Right atrium auricular region (tissue), 2 donors: ENCODE measurements at places on chromosomes 3 and 15.

DNA sequence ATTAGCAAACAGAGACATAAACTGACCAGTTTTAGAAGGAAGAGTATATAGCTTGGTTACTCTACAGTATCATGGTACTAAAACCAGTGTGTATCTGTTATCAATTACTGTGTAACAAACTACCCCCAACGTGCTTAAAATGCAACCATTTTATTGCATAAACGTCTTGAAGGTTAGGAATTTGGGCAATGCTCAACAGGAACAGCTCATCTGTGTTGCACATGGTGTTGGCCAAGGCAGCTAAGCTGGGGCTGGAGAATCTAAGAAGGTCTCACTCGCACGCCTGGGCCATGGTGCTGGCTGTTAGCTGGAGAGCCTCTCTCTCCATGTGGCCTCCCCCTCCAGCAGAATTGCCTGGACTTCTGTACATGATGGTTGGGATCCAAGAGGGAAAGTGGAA, 81.2 kb upstream of the THBS1 start:
- no peak overlapping the region for H3K27ac ChIP-seq
- DNase-seq: no peak
- peaks cover 25% of the 10 kb centered on the region for H3K4me1 ChIP-seq
- no peak overlapping the region for H3K4me3 ChIP-seq
- H3K36me3 ChIP-seq: no peaks in the 10 kb centered on the region

DNA sequence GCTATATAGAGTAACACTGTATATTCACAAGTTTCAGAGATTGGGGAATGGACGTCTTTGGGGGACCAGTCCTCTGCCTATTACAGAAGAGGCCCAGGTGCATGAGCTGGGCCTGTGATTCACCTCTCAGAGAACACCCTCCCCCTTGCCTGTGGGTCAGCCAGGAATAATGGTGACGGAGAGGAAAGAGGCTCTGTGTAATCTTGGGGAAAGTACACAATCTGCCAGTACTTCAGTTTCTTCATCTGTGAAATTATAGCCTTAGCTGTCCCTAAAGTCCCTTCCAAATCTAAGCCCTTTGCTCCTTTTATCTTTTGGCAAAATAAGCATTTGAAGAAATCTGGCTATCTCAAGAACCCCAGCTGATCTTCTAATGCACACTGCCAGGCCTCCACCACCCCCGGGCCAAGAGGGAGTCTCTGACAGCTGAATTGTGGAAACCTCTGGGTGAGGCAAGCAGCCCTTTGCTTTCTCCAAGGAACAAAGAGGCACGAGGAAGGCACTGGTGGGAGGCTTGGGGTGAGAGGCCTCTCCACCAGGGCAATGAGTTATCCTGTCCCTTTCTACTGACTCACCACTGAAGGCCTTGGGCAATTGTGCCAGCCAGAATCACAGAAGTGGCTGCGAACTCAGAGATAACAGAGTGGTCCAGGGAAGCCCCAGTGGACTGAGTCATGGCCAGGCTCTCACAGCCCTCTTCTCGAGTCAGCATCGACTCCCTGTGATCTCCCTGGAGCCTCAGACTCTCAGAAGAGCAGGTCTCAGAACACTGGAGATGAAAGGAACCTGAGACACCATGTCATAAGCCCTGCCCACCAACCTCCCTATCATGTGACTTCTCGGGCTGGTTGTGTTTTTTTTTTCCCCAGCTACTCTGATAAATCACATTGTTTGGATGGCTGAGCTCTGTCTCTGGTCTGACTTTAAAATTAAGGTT, 31.8 kb downstream of the CCNL1 start:
- H3K27ac ChIP-seq: peak overlapping the region; percentile 86
- peak; percentile 90 for DNase-seq
- no peaks in the 10 kb centered on the region for H3K36me3 ChIP-seq
- H3K4me1 ChIP-seq: peaks cover 46% of the 10 kb centered on the region

GRCh38 chr3:28743271-28743670, 394.6 kb upstream of the AZI2 start:
- H3K27ac ChIP-seq: no peak overlapping the region
- no peak for DNase-seq
- peaks cover 26% of the 10 kb centered on the region for H3K4me1 ChIP-seq
- no peak overlapping the region for H3K4me3 ChIP-seq
- no peaks in the 10 kb centered on the region for H3K36me3 ChIP-seq

- no peaks in the 10 kb centered on the region for H3K36me3 ChIP-seq
- H3K4me3 ChIP-seq: no peak overlapping the region
- H3K27ac ChIP-seq: peak overlapping the region; percentile 51
- DNase-seq: no peak
- no peaks in the 10 kb centered on the region for H3K4me1 ChIP-seq
Measured at GRCh38 chr3:194496217-194496919, 9.6 kb upstream of the ATP13A3 start.

GRCh38 chr15:31489281-31489680, 162.6 kb downstream of the KLF13 start:
- H3K4me1 ChIP-seq: no peaks in the 10 kb centered on the region
- no peak overlapping the region for H3K4me3 ChIP-seq
- no peaks in the 10 kb centered on the region for H3K27me3 ChIP-seq
- H3K27ac ChIP-seq: peak overlapping the region; percentile 48
- DNase-seq: peak; percentile 58
